ENCODE measurements at places on chromosomes 2 and 18.

GRCh38 chr2:59588286-59588685 lies 965.2 kb downstream of the BCL11A start:
- DNase-seq = no peak

DNA sequence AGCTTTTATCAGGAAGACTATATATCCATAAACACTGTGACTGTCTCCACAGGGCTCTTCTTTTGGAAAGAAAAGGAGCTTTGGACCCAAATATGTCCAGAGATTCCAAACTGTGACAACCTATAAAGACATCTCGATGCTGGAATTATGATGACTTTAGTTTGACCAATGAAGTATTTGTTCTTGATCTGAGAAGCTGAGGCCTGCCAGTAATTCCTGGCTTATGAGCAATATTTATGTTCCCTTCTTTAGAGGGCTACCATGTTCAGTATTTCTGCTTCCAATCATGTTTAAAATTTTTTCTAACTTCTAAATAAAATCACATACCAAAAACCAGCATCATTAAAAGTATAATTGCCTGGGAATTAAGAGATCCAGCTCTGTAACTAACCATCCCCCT lies 41.1 kb downstream of the FEZ2 start:
- no peak for DNase-seq

DNA sequence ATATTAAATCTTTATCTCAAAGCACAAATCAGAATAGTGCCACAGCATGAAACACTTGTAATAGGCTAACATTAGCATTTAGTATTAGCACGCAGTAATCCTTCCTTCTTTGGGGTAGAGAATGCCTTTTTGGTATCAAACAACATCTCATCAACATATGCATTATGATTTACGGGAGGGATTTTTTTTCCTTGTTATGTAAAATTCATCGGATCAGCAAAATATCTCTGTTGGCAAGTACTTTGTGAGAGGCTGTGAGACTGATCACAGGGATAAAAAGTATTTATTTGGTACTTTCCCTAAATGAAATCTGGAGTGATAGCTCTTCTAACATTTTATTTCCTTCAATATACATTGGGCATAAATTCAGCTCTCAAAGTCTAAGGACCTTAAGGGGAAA lies 68.4 kb upstream of the TMEM178A start:
- DNase-seq = no peak

- DNase-seq = no peak
These were observed 155.6 kb downstream of the QPCT start for GRCh38 chr2:37500031-37500430.

DNA sequence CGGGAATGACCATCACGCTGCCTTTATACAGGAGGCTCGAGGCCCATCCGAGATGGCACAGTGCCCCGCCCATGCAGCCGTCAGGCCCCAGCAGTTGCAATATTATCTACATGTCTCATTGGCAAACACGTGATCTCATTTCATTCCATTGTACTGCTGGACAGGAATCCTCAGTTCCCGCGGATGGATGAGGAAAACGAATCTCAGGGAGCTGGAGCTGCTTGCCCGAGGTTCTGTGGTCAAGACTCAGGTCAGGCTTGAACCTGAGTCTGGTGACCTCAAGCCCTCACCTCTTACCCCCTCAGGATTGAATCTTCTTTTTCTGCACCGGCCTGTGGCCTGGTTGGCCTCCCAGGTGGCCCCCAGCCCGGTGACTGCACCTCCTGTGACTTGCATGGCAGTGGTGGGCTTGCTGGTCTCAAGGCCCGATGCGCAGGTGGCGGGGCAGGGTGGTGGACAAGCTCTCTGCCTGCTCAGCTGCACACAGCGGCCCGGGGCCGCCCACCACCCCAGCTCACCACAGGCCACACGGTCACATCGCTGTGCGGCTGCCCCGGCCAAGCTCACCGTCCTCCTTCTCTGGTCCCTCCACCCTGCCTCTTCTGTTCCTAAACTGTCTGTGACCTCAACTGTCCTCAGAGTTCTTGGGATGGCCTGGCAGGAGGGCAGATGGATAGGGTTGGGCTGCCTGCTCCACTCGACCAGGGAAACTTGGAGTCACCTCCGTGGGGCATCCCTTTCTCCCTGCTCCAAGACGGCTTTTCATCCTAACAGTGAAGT lies 52.0 kb upstream of the HS6ST1 start:
- DNase-seq = no peak

DNA sequence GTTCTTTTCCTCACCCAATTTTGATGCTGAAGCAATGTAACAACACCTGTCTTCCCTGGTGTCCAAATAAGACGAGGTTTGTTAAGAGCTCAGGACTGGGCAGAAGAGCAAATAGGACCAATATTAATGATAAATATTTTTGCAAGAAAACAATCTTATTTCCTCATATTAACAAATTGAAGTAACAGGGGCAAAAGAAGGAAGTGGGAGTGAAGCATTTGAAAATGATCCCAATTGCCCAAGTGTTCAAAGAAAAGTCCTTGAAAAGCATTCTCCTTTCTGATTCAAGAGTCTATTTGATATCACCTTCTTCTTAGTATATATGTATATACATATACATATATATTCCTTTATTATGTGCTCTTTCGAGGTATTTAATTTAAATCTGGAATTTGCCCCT lies 418.8 kb downstream of the ARHGAP15 start:
- no peak for DNase-seq

DNA sequence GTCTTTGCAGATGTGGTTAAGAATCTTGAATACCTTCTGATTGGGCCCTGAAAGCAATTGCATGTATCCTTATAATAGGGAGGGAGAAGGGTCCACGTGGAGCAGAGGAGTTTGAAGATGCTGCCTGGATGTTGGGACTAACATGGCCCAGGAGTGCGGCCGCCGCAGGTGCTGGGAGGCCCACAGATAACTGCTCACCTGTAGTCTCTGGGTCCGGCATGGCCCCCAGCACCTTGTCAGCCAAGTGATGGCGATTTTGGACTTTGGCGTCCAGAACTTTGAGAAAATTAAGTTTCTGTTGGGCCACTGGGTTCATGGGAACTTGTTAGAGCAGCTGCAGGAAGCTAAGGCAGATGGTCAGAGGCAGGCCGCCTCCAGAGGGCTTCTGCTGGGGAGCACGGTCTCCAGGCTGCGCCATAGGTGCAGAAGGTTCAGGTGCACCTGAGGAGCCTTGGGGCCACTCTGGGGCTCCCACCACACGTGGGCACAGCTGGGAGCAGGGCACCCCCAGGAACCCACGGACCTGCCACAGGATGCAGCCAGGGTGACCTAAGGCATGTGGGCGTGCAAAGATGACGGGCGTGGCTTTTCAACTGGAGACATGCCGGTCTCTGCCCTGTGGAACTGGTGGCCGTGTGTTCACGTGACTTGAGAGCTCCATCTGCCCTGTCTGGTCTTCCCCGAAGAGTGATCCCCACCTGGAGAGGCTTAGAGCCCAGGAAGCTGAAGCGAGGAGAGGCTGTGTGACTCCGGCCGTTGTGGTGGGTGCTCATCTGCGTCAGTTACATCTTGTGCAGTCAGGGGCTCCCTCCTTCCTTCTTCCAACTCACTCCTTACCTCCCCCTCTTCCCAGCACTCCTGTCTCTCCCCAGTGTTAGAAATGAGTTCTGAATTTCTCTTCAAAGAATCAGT lies 277.3 kb downstream of the AGAP1 start:
- DNase-seq = no peak

- no peak for DNase-seq
These were observed 880.7 kb downstream of the LRRTM4 start for GRCh38 chr2:76641506-76641905.

GRCh38 chr2:8457092-8457481 lies 224.8 kb upstream of the ID2 start:
- no peak for DNase-seq

DNA sequence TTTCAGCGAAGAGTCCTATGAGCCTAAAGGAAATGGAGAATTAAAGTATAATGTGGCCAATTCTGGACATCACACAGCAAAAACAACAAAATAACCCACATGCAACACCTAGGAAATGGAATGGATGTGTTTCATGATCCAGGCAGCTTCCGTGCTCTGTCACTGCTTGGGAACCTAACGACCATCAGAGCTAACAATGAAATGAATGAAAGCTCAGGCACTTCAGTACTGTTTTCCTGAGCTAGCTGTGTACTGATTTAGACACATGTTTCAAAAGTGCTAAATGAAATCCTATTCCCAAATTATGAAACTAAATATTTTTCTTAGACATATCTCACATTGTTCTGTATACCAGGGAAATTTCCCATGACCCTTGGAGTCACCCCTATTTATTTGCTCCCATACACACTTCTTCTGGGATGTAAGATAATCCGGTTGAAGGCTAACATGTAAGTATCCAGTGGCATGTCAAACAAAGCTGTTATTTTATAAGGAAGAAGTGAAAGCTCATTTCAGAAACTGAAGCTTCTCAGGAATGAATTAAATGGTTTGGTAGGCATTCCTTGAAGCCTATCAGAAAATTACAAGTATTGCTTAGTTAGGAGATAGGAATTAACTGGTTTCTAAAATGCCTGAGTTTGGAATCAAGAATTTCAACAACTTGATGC lies 108.5 kb upstream of the RND3 start:
- no peak for DNase-seq

Measured in right kidney (tissue), 9 donors.